ENCODE measurements at places on chromosomes 2 and 18.

- no peak for DNase-seq
Measured at GRCh38 chr2:128784626-128785306, 466.1 kb upstream of the HS6ST1 start.

- DNase-seq: no peak
Measured at GRCh38 chr2:73250872-73251846, 17.1 kb downstream of the CCT7 start.

- no peak for DNase-seq
Measured at GRCh38 chr2:106963156-106963555, 77.2 kb upstream of the ST6GAL2 start.

DNA sequence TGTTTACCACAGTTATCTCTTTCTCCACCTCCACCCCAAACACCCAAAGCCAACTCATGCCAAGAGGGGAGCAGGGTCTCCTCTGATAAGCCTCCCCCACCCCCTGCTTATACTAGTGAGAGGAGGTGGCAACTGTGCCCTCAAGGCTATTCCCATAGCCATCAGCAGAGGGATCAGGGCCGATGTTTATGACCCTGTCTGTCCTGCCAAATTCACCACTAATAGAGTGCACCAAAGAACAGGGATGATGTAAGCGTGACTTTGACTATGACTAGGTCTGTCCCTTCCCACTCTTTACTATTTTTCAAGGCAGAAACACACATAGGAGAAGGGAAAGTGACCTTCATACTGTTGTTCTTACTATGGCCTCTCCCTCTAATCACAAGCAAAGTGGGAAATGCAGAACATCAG is 74.6 kb downstream of the CLHC1 start:
- no peak for DNase-seq

GRCh38 chr18:69518989-69519388 is 118.3 kb downstream of the DOK6 start:
- no peak for DNase-seq

- no peak for DNase-seq
Measured at GRCh38 chr2:237723602-237724001, 75.0 kb upstream of the RBM44 start.

GRCh38 chr2:201532686-201533304 is 81.3 kb downstream of the STRADB start:
- no peak for DNase-seq

DNA sequence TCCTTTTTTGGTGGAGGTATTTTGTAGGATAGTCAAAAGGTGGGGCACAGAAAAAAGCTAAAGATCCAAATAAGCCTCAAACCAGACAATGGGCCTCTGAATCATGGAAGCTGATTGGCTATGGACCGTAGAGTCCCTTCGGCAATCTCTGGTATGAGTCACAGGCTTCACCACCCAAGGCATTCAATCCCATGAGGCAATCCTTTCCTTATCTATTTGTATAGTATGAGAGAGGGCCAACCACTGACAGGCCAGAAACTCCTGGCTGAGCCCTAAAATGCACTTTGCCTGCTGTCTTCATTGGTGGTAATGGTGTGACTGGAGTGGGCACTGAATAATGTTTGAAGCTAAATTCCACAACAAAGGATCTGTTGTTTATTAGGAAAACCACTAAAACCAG is 38.7 kb upstream of the MEX3C start:
- DNase-seq: no peak

GRCh38 chr2:58981237-58981636 is 740.1 kb upstream of the FANCL start:
- DNase-seq: no peak

DNA sequence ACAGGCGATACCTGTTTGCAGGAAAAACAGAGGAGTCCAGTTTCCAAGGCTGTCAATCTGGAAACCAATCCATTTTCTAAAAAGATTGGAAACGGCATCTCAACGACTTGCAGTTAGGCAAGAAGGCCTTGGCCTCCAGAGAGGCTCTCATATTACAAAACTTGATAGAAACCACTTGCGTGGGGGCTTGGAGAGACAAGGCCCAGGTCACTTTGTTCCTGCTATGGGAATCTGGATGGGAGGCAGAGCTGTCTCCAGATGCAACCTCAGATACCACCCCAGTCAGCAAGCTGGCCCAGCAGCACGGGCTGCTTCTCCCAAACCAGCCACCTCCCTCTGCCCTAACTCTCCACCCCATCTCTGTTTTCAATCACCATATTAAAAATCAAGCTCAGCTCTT is 298.8 kb downstream of the TNS1 start:
- no peak for DNase-seq

GRCh38 chr2:188050726-188051125 is 240.9 kb upstream of the GULP1 start:
- DNase-seq: no peak

DNA sequence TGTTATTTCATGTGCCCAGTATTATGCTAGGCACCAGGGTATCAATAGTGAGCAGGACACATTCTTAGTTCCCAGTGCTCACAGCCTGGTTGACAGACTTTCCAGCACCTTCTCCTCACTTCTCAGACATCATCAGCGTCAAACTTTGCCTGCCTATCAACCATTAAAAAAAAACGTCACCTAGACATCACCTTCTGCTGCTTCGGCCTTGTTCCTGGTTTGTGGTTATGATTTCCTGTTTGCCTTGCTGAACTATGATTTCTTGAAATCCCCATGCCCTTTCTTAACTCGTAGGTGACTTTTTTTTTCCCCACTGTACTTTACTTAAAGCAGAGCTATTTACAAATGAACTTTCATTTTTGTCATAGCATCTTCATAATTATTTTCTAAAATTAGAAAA is 60.4 kb upstream of the NABP1 start:
- peak; percentile 83 for DNase-seq

DNA sequence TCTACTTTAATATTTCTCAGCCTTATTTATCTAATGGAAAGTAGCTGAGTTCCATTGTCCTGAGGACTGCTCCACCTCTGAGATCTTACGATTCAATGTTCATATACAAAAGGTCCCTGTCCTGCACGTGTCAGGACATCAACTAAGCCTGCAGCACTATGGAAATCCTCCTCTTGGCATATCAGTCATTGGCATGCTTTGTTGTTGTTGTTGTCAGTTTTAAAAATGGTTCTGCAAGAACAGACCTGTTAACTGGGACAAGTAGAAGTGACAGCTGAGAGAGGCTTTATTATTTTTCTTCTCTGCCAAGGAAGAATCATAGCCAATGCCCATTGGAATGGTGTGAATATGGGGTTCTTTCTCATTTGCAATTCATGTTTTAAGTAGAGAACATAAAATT is 450.1 kb upstream of the PKDCC start:
- DNase-seq: no peak

- no peak for DNase-seq
Measured at GRCh38 chr2:51633073-51633472, 601.1 kb upstream of the NRXN1 start.

DNA sequence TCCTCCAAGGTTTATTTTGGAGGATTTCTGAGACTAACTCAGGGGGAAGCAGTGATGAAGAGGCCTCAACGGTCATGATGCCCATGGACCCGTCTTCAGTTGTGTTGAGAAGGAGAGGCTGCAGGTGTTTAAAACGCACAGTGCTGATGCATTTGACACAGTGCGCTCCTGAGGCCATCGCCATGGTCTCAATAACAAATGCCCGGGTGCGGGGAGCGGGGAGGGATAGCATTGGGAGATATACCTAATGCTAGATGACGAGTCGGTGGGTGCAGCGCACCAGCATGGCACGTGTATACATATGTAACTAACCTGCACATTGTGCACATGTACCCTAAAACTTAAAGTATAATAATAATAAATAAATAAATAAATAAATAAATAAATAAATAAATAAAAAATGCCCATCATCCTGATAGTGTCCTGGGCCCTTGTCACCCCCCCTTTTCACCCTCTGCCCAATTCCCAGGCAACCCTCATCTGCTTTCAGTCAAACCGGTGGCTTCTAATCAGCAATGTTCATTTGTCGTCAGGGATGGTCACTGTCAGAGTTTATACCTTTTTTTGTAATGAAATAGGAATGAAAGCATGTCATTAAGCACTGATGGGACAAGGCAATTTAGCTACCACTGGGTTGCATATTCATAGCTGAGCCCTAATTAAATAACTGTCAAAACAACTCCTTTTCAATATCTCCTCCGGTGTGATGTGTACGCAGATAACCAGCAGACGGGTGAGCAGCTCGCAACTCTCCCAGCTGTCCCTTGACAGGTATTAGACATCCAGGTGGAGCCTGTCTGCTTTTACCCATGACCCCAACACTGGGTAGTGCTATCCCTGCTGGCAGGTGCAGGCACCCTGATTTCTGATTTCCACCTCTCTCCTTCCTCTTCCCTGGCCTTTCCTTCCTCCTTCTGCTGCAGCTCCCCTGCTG is 95.9 kb downstream of the KCNF1 start:
- DNase-seq: no peak

- no peak for DNase-seq
Measured at GRCh38 chr18:25335062-25335461, 16.9 kb downstream of the ZNF521 start.

DNA sequence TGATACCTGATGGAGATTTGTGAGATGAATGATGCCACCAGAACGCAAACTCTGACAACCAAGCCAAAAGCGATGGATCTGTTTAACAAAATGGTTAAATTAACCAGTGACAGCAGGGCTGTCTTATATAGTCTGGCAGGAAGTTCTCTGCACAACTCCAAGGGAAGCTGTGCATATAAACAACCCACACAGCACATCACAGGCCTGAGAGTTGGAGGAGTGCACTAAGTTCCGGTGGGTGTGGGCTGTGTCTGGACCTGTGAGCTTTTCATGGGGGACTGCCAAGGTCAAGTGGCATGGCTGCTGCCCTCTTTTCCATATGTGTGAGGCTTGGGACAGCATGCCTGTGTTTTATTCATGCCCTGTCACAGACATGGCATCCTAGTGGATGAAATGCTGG is 414.6 kb upstream of the TRIB2 start:
- DNase-seq: no peak

DNA sequence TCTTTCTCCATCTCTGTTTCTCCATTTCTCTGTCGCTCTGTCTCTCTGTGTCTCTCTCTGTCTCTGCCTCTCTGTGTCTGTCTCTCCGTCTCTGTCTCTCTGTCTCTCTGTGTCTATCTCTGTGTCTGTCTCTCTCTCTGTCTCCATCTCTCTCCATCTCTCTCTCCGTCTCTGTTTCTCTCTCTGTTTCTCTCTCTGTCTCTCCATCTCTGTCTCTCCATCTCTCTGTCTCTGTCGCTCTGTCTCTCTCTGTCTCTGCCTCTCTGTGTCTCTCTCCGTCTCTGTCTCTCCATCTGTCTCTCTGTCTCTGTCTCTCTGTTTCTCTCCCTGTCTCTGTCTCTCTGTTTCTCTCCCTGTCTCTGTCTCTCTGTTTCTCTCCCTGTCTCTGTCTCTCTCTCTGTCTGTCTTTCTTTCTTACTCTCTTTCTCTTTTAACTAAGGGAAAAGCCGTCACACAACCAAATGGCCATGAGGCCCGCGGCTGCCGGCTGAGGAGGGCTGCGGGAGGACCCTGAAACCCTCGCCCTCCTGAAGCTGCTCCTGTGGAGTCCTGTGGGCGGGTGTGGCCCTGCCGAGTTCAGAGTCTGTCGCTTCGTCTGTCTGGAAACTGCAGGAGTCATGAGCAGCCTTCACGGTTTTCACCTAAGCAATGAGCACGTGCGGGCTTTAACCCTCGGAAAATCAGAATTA is 29.3 kb downstream of the NFATC1 start:
- no peak for DNase-seq

Measured in CD4-positive, alpha-beta T cell treated with Interleukin-15 for 1 hour (primary cell).